ENCODE measurements at places on chromosomes 7 and 10.
A peak's percentile ranks its signal among the peaks of the same experiment; 100 is the strongest.

DNA sequence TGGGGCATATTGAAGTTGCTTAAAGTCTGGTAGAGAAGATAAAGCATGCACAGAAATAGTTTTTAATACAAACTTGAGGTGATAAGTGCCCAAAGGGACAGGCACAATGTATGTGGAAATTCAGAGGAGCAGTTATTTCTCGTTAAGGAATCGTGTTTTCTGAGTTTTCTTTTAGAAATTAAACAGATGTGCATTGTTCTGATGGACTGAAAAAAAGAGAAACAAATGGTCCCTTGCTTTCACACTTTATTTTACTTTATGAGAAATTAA, 45.6 kb downstream of the CNNM2 start:
- no peak for DNase-seq

DNA sequence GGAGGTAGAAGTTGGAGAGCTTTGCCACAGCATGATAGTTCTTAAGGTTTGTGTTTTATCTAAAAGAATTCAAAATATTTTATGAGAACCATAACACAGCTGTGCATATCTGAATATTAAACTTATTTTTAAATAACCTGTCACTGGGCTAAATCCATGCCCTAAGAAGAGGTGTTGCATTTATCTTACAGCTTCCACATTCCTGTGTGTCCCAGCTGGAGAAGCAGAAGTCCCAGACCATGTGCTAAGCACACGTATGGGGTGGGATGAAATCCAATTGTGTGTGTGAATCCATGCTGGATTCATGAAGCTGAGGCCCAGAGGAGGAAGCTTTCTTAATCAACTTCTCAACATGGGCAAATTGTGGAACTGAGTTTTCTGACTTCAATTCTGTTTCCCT, 121.5 kb downstream of the PKD1L1 start:
- DNase-seq, result peak; percentile 37

DNA sequence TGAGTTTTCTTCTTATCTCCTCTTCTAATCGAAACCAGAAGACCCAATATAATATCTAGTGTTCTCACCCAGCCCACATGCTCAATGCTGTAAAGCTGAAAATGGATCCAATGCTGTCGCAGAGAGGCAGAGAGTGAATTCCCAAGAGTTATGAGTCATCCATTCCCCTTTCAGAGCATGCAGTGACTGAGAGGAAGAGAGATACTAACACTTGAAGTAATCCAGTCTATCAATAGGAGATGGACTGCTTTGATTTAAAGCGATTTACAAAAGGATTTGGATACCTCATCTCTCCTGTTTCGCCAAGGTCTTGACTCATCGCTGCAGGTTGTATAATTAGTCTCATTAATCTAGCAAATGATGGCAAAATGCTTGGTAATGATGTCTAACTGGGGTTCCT, 41.5 kb upstream of the PRKCQ start:
- DNase-seq, result peak; percentile 0

- no peak for DNase-seq
Measured at GRCh38 chr7:14836006-14836405, 66.5 kb downstream of the DGKB start.

- DNase-seq, result peak; percentile 10
Measured at GRCh38 chr7:135862586-135863340, 114.2 kb upstream of the FAM180A start.

- no peak for DNase-seq
Measured at GRCh38 chr7:94069162-94069739, 65.1 kb upstream of the BET1 start.

DNA sequence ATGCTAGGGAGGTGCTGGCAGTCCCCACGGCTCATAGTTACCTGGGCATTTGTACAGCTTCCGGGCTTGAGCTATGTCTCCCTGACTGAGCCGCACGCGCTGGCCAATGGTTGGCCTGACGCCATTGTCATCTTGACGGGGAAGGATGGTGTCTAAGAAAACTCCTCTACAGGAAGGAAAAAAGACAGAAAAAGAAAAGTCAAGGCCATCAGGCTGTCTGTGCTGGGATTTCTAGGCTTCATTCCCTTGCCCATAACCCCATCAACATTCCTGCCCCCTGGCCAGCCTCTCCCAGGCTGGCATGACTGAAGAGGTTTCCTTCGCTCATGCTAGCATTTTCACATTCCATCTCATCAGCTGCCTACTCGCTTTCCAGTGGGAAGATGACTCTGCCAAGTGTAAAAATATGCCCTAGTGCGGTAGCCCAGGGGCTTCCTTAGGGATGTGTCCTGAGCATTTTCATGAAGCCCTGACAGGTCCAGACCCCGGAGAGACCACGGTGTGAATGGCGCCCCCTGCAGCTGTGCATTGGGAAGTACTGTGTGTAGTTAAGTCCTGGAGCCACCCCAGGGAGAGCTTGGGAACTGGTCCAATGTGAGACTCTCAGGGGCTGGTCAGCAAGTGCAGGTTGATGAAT, 54.5 kb upstream of the OPALIN start:
- DNase-seq, result no peak

DNA sequence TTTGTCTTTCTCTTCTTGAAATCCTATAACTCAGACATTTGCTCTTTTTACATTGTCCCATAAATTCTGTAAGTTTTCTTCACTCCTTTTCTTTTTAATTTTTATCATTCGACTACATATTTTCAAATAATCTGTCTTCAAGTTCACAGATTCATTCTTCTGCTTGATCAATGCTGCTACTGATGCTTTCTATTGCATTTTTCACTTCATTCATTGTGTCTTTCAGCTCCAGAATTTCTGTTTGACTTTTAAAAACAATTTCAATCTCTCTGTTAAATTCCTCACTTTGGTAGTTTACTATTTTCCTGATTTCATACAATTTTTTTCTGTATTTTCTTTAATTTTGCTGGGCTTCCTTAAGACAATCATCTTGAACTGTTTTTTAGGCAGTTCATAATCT, 230.4 kb downstream of the HPSE2 start:
- no peak for DNase-seq

DNA sequence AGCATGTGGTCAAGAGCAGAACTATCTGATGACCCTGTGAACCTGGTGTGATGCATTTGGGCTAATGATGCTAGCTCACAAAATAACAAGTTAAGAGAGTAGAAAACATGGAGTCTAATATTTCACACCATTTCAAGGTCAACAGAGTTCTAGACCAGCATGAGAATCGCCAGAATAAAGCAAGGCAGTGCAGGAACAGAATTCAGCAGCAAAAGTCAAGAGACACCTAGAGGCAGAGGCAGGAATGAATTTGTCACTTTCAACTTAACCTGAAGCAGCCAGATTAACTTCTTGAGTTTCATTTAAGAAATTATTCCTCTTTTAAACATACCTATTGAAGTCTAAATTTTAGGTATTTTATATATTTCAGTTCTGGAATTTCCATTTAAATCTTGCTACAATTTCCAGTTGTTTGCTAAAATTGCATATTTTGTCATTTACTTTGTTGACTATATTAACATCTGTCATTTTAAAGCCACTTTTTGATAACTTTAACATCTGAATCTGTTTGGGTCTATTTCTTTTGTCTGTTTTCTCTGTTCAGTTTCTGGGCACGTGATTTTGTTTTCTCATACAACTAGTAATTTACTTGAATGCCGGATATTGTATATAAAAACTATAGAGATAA, 44.2 kb upstream of the PRSS58 start:
- DNase-seq, result peak; percentile 16

DNA sequence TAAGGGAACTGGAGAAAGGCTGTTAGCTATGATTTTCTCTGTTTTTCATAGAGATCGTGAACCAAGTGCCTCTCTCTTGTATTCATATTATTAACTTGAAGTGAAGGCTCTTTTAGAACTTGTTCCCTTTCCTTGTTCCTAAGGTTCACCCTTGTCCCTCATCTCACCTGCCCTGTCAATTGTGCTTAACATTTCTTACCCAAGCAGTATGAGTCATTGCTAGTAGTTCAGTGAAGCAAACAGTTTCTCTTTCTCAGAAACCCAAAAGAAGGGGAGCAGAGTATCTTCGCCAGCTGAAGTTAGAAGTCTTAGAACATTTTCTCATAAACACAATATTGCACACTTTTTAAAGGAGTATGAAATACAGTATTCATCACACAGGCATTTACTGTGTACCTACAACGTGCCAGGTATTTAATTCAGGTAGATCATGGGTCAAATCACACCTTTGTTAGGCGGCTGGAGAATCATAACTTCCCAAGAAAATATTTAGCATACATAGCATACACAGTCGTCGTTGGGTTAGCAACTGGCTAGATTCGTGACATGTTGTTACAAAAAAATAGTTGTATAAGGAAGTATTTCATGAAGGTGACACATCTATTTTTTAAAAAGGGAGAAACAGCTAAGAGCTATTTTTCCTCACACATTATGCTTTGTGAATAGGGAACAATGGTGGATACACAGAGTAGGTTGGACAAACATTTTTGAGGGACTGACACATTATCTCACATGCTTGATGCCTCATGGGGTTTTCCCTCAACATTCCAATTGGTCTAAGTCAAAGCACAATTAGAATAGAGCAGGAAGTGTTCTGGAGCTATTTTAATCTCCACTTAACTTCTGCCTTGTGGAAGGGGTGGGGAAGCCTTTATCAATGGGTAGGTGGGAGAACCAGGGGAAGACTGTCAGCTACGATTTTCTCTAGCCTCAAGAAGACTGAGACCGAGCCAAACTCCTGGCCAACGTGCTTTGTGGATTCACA, 13.2 kb downstream of the HDAC9 start:
- peak; percentile 96 for DNase-seq

DNA sequence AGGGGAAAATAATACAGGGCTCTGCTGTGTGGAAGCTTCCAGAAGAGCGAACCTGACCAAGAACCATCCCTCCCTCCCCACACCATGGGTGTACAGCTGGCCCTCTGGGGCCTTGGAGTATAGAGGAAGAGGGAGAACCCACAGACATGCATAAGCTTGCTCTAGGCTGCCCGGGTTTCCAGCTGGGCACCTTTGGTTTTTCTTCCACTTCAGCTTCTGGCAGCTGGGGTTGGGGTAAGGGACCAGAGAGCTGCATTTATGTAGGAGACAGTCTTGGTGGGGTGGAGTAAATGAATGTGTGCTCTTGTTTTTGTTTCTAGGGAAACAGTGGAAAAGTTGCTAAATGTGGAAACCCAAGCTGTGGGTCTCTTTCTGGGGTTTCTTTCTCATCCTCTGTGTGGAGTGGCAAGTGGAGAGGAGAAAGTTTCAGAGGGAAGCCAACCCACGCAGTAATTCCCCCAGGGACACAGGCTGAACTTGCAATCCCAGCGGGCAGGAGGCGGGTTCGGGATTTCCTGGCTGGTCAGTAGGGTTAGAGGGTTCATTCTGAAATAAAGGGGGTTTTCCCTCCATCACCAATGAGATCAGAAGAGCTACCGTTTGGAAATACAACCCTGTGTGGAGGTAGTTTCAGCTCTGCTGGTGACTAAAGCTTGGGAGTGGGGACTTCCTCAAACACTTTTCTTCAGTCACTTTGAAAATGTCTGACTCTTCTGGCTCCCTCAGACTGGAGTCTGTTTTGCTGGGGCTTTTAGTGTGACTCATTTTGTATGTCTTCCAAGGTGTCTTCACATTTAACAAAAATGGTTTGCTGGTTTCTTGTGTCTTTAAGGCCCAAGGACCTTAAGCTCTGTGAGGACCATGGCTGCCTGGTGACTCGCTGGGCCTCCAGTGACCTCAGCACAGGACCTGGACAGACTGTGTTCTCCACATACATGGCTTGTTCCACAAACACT, 22.2 kb upstream of the SRGN start:
- peak; percentile 89 for DNase-seq

GRCh38 chr10:7583626-7584025, 83.1 kb downstream of the ITIH5 start:
- DNase-seq, result no peak

DNA sequence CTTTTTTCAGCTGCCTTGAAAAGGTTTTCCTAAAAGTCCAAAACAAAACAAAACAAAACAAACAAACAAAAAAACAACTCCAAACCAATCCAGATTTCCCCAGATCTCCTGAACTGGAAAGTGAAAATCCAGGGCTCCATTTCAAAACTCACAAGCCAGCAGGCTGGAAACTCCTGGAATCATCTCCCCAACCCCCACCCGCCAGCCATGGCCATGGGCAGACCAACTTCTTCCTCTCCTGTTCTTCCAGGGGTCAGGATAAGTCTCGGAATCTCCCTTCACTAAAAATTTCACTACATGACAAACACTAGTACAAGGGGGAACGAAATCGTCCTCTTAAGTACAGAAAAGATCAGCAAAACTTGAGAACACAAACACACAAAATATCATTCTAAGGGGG, 40.4 kb downstream of the GNA12 start:
- DNase-seq, result no peak

DNA sequence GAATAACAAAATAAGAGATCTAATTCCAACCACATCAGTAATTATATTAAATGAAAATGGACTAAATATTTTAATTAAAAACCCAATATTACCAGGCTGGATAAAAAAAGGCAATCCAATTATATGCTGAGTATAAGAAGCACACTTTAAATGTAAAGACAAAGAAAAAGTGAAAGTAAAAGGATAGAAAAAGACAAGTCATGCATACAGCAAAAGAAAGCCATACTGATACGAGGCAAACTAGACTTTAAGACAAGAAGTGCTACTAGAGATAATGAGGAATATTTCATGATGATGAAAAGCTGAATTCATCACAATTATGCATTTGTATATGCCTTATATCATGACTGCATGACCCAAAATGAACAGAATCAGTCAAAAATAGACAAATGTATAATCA, 628.6 kb downstream of the PHTF2 start:
- DNase-seq, result peak; percentile 1

- DNase-seq, result no peak
Measured at GRCh38 chr7:139494835-139495579, 11.5 kb upstream of the KLRG2 start.

- DNase-seq, result no peak
Measured at GRCh38 chr7:34135924-34136323, 230.6 kb downstream of the BMPER start.

DNA sequence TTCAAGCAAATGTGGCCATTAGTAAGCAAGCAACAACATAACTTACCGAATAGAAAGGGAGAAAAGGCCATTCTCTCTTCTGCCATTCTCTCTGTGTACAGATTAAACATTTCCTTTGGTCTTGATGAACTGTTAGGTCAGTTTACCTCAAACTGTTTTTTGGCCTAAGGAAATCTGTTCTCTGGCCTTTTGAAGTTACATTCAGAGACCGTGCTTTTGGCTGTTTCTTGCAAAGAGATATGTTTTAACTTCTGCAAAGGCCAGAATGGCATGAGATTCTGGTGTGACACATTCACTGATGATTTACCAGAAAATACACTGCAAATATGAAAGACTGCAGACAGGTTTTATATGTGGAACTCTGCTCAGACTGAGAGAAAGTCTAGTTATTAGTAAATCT, 22.2 kb downstream of the AHR start:
- no peak for DNase-seq

GRCh38 chr10:103111031-103111917, 81.8 kb downstream of the NT5C2 start:
- peak; percentile 41 for DNase-seq

- DNase-seq, result peak; percentile 53
Measured at GRCh38 chr10:60282771-60283353, 106.8 kb downstream of the ANK3 start.

- DNase-seq, result peak; percentile 95
Measured at GRCh38 chr10:5813341-5814109, at the start of gene GDI2. Gene GDI2 (minus strand): TSS chr10:5813434. CDS start chr10:5813258, 176 bp downstream.

Data from fibroblast of the aortic adventitia (primary cell).